Ecto neural progenitor cell (in vitro differentiated cells): ENCODE measurements at places on chromosomes 3 and 15.

- no peak for DNase-seq
Measured at GRCh38 chr3:64355401-64355807, 130.1 kb upstream of the PRICKLE2 start.

DNA sequence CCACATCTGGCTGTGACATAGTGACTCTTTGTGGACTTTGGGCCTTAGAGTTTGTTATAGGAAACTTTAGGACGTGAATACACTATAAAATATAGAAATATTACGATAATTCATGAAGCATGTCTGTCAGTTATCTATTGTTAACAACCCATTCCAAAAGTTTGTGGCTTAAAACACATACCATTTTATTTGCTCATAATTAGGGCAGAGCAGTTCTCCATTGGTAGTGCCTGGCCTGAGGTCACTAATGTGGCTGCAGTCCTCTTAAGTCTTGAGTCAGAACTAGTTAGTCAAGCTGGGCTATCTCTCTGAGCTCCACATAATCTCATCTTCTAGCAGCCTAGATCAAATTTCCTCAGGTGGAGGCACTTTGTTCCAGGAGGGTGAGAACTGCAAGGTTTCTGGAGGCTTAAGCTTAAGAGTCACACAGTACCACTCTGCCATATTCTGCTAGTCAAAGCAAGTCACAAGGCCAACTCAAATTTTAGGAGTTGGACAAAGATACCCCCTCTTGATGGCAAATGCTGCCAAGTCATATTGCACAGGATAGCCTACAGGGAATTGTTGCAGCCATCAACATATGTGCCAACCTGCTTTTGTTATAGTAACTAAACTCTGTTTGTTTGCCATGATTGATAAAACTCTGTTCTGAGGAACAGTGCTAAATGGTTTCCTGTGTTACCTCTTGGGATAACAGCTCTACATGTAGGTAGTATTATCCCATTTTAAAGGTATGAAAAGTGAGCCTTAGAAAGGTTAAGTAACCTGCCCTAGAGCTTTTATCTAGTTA is 8.7 kb downstream of the ATXN7 start:
- no peak for DNase-seq

GRCh38 chr3:3110749-3111361 is 681 bp upstream of the IL5RA start:
- DNase-seq, result no peak

DNA sequence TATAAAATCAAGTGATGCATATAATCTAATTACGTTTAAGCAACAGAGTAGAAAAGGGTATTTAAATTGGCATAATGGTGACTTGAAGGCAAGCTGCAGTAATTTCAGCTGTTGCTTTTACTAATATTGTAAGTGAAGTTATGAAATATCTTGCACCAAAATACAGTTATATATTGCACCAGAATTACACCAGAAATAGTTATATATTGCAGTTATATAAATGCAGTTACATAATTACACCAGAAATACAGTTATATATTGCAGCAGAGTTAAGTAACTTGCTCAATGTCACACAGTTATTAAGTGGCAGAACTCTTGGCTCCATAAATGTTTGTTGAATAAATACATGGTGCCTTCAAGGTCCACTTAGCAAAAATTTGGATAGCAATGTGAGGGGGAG is 51.4 kb downstream of the PCOLCE2 start:
- DNase-seq, result no peak

DNA sequence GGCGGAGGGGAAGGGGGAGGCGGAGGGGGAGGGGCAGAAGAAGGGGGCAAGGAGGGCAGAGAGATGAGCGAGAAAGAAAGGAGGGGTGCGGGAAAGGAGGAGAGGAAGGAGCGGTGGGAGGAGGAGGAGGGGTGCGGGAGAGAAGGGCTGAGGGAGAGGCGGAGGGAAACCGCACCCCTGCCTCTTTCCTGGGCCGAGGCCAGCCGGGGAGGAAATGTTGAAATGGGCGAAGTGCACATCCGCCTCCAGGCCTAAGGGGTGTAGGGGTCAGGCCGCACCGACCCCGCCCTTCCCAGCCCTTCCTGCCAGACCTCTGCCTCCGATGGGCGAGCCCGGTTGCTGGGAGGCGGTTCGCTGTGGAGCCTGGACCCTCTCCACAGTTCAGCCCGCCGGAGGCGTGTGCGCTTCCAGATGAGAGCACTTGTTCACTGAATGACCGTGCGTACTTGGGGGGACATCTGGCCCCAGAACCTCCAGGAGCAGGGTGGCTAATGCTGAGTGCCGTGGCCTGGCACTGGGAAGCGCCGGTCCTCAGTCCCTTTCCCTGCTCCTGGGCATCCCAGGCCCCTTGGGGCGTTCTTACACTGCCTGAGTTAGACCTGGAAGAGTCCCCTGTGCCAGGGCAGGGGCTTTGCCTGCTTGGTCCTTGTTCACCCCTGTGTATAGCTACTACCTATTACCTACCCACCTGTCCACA is 110.3 kb upstream of the KLF13 start:
- DNase-seq, result peak; percentile 75

DNA sequence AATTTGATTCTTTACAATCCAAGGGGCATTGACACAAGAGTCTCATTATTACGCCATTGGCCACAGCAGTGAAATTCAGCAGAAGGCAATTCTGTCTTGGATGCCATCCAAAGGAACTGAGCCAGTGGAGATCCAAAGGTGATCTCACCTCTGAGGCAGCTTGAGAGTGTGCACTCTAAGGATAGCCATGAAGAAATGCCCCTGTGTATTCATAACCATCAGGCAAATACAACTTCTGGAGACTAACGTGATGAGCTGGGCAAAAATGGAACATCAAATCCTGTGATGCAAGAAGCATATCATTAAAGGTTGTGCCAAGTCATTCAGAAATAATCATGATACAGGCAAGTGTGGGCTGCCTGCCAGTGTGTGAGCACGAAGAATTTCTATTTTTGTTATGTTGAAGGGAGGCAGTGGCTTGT is 41.4 kb downstream of the ROBO2 start:
- no peak for DNase-seq
